ENCODE measurements at places on chromosomes 3 and 15. TPM values are rescaled to one million over a fixed set of nuclear protein-coding genes. Genes with fewer than 3 reads are reported as not detected.

GRCh38 chr15:60548101-60548500 lies 69.2 kb upstream of the ICE2 start:
- no peak for DNase-seq

GRCh38 chr3:125152951-125153350 lies 59.6 kb downstream of the SLC12A8 start:
- no peak for DNase-seq

- DNase-seq, result no peak
These were observed 625 bp downstream of the COL6A6 start for GRCh38 chr3:130517602-130518001.

DNA sequence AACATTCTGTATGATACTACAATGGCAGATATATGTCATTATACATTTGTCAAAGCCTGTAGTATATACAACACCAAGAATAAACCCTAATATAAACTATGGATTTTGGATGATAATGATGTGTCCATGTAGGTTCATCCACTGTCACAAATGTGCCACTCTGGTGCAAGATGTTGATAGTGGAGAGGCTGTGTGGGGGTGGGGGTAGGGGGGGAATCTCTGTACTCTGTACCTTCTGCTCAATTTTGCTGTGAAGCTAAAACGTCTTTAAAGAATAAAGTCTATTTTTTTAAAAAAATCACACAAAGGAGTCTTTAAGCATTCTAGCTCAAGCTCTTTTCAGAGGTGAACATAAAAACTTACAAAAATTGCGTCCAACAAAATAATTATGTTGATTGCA lies 88.2 kb upstream of the ABI3BP start:
- no peak for DNase-seq

The KAT2B gene
- 6.3 TPM for total RNA-seq

The PP2D1 gene
- not detected for total RNA-seq

The TICRR gene
- total RNA-seq, result 26.0 TPM

Measured in H9 (cell line).